ENCODE measurements at places on chromosomes 7 and 10.

GRCh38 chr7:148807436-148807835 lies 76.7 kb downstream of the EZH2 start:
- no peak for DNase-seq

GRCh38 chr7:50621973-50622490 lies 56.8 kb upstream of the DDC start:
- DNase-seq, result no peak

GRCh38 chr7:44287488-44288380 lies 37.7 kb downstream of the CAMK2B start:
- DNase-seq, result no peak

DNA sequence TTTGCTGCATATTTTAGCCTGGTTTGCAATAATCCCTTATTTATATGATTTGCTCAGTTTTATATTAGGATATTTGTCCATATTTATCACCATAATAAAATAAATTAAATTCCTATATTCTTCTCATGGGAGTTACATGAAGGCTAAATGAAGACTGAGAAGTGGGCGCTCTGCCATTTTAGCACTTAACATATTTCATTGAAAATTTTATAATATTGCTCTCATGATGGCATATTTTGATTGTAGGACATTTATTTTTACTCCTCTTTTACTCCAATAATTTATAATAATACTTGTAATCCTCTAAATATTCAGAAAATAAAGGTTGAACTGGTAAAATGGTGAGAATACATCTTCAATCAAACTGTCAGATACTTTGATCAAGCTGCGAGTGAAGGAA lies 99.8 kb upstream of the SEMA3A start:
- DNase-seq, result no peak

GRCh38 chr10:124742413-124743190 lies 1.6 kb downstream of the FAM53B start:
- DNase-seq, result no peak

DNA sequence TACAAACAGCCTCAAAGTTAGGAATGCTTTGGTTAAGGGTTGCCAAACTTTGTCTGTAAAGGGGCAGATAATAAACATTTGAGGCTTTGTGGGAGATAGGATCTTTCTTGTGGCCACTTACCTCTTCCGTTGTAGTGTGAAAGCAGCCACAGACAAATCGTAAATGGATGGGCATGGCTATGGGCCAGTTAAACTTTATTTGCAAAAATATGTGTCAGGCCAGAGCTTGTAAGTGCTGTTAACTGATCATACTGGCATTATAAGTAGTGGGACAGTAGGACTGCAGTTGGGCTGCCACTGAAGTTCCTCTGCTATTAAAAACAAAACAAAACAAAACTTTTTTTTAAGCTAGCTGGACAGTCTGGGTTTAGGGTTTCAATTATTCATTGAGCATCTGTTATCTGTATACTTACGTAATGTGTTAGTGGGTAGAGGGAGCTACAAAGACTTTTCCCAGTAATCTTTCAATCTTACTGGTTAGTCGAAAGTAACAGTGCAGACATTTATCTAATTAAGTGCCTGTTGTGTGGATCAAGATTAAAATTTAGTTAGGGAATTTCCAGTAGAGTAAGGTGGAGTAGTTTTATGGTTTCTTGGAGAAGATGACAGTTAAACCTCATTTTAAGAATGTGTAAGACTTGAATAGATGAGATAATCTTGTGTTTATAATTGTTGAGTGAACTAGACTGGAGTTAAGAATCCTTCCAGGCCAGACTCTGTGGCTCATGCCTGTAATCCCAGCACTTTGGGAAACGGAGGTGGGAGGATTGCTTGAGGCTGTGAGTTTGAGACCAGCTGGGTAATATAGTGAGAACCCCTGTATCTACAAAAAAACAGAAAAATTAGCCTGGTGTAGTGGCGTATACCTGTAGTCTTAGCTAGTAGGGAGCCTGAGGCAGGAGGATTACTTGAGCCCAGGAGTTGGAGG lies 100.1 kb downstream of the BTRC start:
- no peak for DNase-seq

DNA sequence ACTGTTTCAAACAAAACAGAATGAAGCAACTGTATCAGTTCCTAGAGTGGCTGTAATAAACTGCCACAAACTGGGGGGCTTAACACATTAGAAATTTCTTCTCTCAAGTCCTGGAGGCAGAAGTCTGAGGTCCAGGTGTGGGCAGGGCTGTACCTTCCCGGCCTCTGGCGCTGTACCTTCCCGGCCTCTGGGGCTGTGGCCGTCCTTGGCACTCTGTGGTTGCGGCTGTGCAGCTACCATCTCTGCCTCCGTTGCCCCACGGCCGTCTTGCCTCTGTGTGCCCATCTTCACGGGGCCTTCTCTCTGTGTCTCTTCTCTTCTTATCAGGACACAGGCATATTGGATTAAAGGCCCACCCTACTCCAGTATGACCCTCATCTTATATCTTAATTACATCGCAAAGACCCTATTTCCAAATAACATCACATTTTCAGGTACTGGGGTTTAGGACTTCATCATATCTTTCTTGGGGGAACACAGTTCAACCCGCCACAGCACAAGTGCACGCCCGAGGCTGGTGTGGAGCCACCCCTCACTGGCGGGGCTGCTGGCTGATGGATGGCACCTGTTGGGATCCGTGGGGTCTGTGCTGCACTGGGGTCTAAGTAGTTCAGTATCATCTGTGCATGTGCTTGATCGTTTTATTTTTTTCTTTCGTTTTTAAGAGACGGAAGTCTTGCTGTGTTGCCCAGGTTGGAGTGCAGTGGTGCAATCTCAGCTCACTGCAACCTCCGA lies 123.2 kb downstream of the ACTR3B start:
- DNase-seq, result no peak

DNA sequence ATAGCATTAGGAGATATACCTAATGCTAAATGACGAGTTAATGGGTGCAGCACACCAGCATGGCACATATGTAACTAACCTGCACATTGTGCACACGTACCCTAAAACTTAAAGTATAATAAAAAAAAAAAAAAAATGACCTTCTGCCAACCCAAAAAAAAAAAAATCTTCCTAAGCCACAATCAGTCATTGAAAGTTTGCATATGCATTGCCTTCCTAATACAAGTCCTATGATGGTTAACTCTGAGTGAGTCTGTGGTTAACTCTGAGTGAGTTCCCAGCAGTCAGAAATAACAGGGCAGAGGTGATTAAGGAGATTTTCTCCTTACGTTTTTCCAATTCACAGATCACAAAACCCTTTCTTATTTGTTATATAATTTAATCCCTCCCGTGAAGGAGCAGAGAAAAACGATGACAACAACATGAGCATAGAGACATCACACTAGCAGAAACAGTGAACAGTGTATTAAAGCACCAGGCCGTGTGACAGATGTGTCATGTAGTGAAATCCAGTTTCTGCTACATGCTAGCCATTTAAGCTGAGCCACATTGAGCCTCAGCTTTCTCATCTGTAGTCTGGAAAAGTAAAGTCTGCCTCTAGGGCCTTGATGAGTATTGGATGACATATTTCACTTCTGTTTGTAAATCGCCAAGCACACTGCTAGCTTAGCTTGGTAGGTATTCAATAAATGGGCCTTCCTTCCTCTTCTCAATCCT lies 7.4 kb upstream of the RNF148 start:
- no peak for DNase-seq

- DNase-seq, result no peak
Observed at GRCh38 chr10:31173752-31174151, 142.1 kb upstream of the ZNF438 start.

DNA sequence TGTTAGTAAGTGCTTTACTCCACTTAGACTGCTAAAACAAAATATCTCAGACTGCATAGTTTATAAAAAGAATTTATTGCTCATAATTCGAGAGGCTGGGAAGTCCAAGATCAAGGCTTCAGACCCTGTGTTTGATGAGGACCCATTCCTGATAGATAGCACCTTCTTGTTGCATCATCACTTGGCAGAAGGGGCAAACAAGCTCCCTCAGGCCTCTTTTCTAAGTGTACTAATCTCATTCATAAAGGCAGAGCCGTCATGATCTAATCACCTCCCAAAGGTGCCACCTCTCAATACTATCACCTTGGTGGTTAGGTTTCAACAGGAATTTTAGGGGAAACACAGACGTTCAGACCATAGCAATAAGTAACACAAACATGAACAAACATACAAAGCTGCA lies 55.4 kb downstream of the CRPPA start:
- DNase-seq, result no peak

DNA sequence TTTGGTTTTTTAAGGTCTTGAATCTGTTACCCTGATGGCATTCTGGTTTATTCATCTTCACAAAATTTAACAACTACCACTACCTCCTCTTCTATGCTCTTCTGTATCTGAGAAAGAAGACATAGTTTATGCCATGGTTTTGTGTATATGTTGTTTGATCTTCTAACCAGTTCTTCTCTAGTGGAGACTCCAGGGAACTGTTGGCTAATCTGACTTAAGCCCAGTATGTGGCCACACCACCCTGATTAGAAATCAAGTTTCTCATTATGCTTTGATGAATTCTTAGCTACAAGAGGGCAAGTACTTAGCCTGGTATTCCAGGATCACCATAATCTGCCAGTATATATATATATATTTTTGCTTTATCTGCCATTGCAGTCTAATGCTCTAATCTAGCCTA lies 99.5 kb upstream of the MXI1 start:
- no peak for DNase-seq

DNA sequence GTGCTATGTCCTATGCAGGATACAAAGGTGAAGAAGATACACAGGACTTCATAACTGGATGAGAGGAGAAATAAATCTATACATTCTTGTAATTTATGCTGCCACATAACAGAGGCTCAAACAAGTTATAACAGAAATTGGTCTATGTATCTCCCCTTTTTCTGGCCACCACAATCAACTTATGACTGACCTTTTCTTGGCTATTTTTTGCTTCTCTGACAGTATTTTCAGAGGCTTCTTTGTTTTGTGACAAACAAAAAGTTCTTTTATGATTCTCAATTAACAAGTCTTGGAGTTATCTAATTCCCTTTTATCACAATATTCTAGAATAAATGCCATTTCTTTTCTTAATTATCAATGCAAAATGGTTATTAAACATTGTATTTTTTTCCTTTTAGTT lies 953.0 kb upstream of the ZWINT start:
- DNase-seq, result no peak

- no peak for DNase-seq
Observed at GRCh38 chr10:26361971-26362370, 76.2 kb upstream of the APBB1IP start.

- no peak for DNase-seq
Observed at GRCh38 chr10:11270135-11270857, 252.6 kb downstream of the CELF2 start.
